ENCODE measurements at places on chromosomes 2 and 18. TPM values are rescaled to one million over a fixed set of nuclear protein-coding genes. Genes with fewer than 3 reads are reported as not detected.

DNA sequence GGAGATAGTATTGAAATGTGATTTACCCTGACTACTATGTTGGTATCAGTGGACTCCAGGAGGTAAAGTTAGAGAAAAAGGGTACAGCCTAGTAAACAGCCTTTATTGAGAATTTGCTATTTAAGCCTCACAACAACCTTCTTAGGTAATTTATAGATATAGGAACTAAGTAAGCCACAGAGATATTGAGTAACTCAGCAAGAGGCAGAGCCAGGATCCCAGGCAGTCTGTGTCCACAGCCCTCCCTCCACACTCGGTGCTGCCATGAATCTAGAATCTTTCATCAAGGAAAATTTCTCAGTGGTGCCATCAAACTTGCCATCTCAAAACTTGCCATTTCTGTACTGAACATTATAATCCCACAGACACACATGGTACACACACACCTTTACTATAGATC lies 170.9 kb downstream of the CAPN13 start:
- DNase-seq = no peak

- no peak for DNase-seq
Measured at GRCh38 chr2:172535119-172535518, 20.8 kb upstream of the PDK1 start.

DNA sequence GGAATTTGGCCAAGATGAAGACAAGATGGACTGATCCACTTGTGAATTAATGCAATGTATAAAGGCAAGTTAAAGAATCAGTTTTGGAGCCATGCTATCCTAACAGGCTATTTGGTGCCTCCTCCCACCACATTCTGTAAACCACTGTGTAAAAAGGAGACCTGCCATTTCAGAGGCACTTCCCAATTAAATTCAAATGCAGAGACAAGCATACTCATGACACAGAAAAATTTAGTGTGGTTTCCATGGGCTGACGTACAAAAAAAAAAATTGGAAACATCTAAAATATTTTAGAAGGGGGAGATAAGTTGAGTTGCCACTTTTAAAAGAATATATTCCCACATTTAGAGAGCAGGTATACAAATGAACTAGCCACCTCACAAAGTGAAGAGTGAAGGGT lies 112.1 kb downstream of the TCF4 start:
- DNase-seq = no peak

KCNK3 gene
- not detected for total RNA-seq

GRCh38 chr18:2191180-2191790 lies 380.0 kb downstream of the METTL4 start:
- DNase-seq = no peak

DNA sequence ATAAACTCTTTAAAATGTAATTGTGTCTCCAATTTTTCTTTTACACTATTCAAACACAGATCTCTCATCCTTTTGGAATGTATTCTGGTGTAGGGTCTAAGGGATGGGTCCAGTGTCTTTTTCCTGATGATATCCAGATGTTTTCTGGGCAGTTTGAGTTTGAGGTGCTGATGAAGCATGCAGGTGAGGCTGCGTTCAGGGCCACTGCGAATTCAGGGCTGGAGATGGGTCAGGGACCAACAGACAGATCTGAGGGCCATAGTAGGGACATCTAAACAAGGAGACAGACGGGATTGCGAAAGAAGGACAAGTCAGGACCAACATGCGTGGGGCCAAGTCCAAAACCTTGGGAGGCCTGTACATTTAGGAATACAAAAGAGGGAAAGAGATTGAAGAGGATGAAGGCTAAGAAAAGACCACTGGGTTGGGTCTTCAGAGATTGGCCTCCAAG lies 70.2 kb downstream of the ACAA2 start:
- DNase-seq = no peak

DNA sequence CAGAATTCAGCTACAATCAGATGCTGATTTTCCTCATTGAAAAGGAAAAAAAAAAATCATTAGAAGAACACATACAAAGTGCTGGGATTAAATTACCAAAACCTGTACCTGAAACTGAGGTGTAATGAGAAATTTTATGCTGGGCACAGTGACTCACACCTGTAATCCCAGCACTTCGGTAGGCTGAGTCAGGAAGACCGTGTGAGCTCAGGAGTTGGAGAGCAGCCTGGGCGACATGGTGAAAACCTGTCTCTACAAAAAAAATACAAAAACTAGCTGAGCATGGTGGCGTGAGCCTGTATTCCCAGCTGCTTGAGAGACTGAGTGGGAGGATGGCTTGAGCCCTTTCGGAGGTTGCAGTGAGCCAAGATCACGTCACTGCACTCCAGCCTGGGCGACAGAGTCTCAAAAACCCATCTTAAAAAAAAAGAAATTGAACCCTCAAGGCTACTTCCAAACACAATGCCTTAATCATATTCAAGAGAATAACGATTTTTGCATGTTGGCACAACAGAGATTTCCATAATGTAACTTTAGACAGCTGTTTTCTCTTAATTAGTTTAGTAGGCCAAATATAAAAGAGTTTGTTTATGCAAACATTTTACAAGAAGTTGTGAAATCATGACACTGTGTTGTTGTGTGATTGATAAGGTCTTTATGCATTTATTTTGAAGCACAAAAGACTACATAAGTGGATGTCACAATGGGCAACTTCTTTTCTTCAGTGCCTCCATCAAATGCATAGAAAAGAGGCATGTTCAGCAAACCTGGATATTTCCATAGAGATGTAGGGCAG lies 63.9 kb downstream of the FAM161A start:
- DNase-seq = no peak

DNA sequence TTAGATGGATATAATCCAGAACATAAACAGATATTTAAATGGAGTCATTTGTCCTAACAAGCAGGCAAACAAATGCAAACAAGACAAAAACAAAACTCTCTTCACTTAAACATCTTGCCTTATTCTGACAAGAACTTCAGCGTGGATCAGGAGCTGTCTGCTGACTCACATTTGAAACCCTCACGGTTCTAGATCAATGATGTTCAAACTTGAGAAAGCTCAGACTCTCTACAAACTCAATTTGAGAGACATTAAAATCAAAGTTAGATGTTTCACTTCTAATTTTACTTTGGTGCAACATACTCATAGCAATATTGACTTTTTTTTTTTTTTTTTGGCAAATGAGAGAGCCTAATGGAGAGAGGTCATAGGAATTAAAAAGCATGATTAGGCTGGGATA lies 362.8 kb upstream of the SLC14A2 start:
- DNase-seq = no peak

- no peak for DNase-seq
Measured at GRCh38 chr2:48195169-48195568, 288.9 kb upstream of the FBXO11 start.

MEP1B gene
- not detected for total RNA-seq

TUBA4B gene
- total RNA-seq = not detected

- no peak for DNase-seq
Measured at GRCh38 chr2:177842243-177842642, 230.3 kb downstream of the PDE11A start.

DNA sequence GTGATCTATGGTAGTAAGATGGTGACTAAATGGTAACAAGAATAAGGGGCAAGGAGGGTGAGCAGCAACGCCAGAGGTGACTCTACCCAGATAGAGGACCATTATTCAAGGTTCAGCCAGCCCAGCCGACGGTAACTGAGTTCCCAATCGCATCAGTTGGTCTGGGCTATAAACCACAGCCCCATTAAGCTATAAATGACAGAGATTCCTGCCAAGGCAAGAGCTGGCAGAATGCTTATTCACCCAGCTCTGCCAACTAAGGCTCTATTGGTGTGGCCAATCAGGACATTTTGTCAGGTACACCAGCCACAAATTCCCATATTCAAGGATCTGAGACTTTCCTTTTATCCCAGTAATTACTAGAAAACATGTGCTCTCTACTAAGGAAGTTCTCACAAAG lies 3.6 kb downstream of the CHN1 start:
- DNase-seq = no peak

DNA sequence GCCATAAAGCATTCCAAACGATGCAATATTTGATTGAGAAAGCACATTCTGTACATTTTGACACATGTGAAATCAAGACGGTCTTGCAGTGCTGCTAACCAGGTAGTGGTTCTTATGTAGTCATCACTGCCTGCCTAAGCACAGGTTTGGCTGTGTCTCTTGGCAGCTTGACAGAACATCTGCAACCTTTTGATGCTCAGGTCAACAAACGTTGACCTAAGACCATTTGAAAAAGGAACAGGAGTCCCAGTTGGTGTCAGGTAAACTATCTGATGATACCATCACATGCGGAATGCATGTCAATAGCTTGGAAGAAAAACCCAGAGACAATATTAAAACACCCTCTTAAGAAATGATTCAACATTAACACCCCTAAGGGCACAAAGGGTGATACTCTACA lies 80.7 kb downstream of the L3MBTL4 start:
- no peak for DNase-seq

- no peak for DNase-seq
Measured at GRCh38 chr18:44495151-44495550, 185.5 kb upstream of the SETBP1 start.

All from SK-MEL-5 (cell line).